ENCODE measurements at places on chromosomes 11 and 22.
A peak's percentile ranks its signal among the peaks of the same experiment; 100 is the strongest.

GRCh38 chr11:46280706-46281105 lies 3.2 kb downstream of the CREB3L1 start:
- no peak for DNase-seq

DNA sequence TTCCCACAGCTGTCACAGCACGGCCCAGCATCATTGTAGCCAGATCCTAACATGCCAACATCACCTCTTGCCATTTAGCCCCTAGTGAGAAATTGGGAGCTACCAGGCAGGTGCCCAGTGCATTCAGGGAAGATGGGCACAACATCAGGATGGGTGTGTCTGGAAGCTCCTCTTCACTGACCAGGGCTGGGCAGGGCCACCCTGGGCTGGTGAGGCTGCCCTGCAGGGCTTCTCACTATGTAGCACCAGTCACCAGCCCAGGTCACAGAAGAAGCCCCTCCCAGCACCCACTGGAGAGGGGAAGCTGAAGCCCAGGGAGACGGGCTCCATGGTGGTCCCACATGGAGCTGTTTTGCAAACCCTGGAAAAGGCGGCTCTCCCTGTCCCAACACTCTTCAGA lies 13.9 kb downstream of the ZNF74 start:
- no peak for DNase-seq

GRCh38 chr22:32354360-32355351 lies 3.0 kb upstream of the RFPL3 start:
- DNase-seq = no peak

GRCh38 chr11:118610225-118610772 lies 2.9 kb downstream of the PHLDB1 start:
- no peak for DNase-seq

DNA sequence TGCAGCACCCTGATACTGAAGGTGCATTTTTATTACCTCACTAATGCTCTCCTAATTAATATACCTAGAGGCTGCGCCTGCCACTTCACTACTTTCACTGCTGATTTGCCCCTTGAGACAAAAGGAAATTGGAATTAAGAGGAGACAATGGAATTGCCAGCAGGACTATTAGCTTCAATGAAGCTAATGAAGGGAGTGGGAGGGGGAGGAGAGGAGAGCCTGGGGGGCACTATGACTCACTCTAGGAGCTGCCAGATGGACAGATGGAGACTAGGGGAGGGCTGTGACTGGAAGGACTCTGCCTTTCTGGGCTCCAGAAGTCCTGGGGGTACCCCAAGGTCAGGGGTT lies 102.8 kb upstream of the DRD2 start:
- no peak for DNase-seq

DNA sequence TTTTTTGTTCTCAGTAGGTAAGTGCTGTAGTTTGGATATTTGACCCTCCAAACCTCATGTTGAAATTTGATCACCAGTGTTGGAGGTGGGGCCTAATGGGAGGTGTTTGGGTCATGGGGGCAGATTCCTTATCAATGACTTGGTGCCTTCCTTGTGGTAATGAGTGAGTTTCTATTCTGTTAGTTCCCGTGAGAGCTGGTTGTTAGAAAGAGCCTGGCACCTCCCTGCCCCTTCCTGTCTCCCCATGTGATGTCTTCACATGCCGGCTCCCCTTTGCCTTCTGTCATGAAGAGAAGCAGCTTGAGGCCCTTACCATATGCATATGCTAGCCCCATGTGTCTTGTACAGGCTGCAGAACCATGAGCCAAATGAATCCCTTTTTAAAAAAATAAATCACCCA lies 138.3 kb downstream of the TMEM135 start:
- DNase-seq = no peak

DNA sequence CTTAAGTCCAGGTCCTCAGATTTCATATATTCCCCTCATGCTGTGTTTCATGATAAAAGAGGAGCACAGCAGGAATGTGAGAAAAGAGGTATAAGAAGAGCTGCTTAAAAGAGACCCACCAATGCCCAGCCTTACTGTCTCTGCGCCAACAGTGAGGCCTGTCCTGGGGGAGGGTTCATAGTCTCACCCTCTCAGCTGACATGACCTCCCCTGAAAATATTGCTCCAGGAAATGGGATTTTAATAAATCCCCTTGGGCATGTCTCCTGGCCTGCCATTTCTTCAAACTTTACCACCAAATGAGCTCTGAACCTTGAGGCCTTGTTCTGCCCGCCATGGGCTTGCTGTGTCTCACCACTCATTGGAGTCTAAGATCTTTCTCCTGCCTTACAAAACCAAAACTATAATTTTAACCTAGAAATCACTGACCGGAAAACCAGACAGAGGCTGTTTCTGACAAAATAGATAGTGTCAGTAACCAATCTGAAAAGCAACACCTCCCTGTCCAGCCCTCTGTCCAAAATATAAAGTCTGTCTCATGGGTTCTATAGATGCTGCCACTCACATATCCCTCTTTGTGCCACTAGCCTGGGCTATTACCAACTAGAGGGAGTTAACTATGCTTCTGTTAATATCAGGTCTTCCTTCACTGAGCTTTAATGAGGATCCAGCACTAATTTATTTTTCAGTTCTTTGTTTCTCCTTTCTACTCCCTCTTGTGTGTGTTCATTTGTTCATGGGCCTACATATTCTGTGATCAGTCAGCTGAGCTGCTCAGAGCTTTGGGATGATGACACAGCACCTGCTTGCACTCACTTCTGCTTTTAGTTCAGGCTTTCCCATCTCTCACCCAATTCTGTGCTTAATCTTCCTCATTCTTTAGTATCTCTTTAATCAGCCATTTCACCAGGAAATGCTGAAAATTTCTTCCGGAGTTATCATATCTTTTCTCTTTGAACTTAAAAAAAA lies at the start of gene OR2AG2:
OR2AG2 (minus strand) TSS at position 51 of the 968 bp plus-strand sequence. CDS start 3,019 bp downstream, outside the sequence.
- no peak for DNase-seq

DNA sequence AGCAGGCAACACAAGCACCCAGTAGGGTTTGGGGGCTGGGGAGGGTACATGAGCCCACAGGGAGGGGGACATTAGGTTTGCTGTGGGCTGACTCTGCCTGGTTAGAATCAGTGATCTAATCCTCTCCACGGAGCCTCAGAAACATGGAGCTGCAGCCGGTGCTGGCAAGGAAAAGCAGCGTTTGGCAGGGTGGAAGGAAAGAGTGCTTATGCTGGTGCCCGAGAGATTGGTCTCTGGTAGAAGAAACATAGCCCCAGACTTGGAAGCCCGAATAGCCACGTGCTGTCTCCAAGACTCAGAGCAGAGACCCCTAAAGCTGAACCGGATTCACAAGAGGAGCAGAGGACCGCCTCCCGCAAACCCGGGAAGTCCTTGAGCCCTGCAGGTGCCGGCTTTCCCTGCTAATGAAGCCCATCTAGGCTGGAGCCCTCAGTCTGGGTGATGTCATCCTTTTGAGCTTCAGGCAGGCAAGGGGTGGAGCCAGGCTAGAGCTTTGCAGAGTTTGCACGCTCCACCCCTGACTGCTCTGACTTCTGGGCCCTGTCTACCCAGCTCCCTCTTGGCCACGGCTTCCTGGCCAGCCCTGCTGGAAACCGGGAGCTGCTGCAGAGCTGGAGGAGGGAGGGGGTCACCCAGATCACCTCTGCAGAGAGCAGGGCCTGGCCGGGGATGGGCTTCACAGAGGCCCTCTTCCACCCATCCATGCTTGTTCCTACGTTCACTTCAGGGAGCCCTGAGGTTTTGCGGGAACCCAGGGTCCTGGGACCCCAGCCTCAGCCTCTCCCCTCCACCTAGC lies 35.0 kb upstream of the JAM3 start:
- peak; percentile 76 for DNase-seq

DNA sequence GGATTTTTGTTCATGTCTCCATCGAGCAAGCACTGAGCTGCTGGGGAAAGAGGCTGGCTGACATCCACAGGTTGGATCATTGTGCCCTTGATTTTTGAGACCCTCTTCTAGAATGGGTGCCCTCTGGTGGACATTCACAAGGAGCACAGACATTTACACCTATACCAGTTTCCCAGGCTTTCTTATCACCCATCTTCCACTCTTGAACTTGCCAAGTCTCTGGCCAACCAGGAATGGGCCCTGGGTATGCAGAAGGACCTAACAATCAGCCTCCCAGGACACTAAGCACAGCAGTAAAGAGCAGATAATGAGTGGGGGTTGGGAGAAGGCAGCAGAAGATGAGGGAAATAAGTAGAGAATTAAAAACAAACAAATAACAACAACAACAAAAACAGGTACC lies 5.7 kb upstream of the INTS4 start:
- peak; percentile 67 for DNase-seq

GRCh38 chr11:79179087-79179486 lies 261.7 kb downstream of the TENM4 start:
- no peak for DNase-seq

- DNase-seq = peak; percentile 67
These were observed 161.7 kb downstream of the ATG16L2 start for GRCh38 chr11:72975778-72976521.

GRCh38 chr22:22953791-22954190 lies 66.2 kb downstream of the IGLL5 start:
- DNase-seq = no peak

DNA sequence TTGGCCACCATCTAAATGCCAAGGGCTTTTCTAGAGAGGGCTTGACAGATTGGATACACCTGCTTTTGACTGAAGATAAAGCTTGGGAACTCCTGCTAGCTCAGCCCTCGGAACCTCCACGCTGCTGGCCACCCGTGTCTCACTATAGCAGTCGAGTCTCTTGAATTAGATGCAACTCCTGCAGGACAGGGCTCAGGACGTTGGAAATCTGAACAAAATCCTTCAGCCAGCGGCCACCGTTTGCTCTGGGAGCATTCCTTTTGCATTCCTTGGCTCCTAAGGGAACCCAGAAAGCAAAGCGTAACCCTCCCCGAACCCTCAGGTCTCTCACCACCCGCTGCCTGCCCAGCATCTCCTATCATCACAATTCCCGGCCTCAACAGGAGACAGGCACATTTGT lies 77.8 kb downstream of the GRIK4 start:
- DNase-seq = no peak

DNA sequence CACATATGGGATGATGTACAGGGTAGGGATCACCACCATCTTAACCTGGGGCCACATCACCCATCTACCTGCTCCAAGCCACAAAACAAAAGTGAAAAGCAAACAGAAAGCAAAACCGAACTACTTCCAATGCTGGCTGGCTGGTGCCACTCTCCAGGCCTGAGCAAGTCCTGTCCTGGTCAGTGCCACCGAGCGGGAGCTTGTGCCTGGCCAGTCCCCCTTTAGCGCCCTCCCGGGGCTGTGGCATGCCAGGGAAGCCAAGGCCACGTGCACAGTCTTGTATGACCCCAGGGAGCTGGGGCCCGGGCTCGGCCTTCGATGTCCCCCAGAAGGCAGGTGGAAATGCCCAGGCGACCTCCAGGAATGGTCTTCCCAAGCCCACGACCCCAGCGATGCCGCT lies 17.9 kb upstream of the NAP1L4 start:
- DNase-seq = no peak

DNA sequence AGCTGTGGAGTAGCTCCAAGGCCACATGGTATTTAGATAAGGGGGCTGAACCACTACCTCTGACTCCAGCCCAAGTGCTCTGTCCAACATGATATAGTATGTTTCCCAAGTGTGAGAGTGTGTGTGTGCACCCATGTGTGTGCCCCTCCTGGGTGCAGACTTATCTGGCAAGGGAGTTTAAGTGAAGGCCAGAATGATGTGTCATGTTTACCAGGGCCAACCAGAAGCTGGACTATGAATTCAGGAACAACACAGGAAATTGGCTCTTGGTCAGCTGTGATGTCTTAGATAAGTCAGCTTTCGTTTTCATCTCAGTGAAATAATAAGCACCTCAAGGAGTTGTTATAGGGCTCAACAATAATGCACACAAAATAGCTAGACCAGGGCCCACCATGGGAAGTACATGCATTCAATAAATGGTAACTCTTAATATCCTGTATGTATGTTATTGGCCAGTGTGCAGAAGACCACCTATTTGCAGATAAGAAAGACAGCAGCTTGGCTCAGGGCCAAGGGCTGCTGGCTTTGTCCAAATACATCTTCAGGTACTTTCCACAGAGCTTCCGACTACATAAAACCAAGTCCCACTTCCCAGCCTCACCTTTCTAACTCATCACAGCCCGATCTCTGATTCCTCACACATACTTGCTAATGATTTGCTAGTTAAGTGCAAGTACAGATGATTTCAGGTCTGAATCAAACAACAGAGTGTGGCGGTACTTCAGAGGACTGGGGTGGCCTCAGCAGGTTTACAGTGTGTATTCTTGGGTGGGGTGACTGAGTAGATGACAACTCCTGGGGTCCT lies 120.9 kb downstream of the ME3 start:
- no peak for DNase-seq

DNA sequence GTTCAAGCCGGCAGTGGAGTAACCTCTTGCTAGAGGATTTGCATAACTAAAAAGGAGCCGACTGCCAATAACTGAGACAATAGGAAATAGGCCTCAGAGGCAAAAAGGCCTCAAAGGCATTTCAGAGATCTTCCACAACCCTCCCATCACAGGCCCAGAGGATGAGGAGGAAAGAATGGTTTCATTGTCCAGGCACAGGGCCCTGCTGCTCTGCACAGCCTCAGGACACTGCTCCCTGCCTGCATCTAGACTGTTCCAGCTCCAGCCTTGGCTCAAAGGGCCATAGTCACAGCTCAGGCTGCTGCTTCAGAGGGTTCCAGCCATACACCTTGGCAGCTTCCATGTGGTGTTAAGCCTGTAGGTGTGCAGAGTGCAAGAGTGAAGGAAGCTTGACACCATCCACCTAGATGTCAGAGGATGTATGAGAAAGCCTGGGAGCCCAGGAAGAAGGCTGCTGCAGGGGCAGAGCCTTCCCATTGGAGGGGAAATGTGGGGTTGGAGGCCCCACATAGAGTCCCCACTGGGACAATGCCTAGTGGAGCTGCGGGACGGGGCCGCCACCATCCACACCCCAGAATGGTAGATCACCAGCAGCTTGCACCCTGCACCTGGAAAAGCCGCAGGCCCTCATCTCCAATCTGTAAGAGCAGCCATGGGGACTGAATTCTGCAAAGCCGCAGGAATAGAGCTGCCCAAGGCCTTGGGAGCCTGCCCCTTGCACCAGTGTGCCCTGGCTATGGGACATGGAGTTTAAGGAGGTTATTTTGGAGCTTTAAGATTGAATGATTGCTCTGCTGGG lies 8.2 kb upstream of the LRP5 start:
- no peak for DNase-seq

- no peak for DNase-seq
These were observed 13.0 kb downstream of the APBB1 start for GRCh38 chr11:6405846-6406245.

DNA sequence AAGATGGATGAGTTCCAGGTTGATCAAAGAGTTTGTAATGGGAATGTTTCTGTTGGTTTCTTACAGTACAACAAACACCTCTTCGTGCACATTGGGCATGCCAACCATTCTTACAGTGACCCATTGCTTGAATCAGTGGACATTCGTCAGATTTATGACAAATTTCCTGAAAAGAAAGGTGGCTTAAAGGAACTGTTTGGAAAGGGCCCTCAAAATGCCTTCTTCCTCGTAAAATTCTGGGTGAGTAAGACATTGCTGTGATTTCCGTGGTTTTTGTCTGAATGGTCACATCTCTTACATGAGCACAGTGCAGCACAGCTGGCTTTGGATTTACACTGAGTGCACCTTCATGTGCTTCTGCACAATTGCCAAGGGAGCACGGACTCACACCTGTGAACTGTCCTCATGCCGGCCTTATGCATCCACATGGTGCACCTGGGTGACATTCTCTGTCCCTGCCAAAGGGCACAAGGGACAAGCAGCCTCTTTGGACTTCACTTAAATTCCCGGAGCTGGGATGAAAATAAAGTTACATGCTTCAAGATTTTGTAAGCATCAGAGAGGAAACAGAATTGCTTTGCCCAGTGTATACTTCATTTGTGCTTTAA lies 107.1 kb upstream of the RASSF10 start:
- no peak for DNase-seq

GRCh38 chr11:86134580-86135318 lies 65.9 kb upstream of the PICALM start:
- DNase-seq = no peak

- DNase-seq = no peak
These were observed 5.2 kb downstream of the DDB1 start for GRCh38 chr11:61327669-61328071.

Measured in activated CD4-positive, alpha-beta T cell treated with anti-CD3 and anti-CD28 coated beads, Interleukin-2, Interleukin-6, amounts not matched to agents 100 ng/mL and 50 ng/mL, durations not matched to agents 16 hours and 8 hours (primary cell).